Nephron progenitor cell (in vitro differentiated cells): ENCODE measurements at places on chromosomes 11 and 22.
A peak's percentile ranks its signal among the peaks of the same experiment; 100 is the strongest.

DNA sequence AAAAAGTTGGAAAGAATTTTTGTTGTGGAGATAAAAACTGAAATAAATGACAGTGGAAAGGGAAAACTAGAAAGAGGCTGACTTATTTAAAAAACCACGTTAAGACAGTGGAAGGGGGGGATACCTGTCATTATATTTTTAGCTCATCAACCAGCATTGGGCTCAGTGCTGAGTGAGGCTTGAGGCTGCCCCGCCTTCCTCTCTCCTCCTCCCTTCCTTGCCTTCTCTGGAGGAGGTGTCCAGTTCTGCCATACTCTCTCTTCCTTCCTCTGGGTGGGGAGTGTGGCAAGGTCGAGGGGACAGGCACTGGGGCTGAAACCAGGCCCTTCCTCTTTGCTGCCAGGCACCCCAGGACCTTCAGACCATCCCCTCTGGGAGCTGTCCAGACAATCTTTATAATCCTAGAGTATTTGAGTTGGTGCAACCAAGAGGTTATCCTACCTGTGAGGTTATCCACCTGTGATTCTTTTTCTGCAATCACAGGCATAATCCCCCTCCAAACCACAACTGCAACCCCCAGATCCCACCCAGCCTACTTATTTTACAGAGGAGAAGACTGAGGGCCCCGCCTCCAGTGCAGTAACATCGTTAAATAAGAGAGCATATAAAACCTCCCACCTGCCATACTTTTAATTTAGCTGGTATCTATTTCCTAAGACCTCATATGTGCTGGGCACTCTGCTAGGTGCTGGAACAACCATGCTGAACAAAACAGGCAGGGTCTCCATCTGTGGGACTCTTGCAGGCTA, 578.5 kb downstream of the BUD13 start:
- peak overlapping the region; percentile 8 for H3K27ac ChIP-seq
- no peaks in the 10 kb centered on the region for H3K36me3 ChIP-seq
- H3K4me1 ChIP-seq = peaks cover 87% of the 10 kb centered on the region
- peak overlapping the region; percentile 91 for H3K4me3 ChIP-seq
- H3K27me3 ChIP-seq = peaks cover 6% of the 10 kb centered on the region

DNA sequence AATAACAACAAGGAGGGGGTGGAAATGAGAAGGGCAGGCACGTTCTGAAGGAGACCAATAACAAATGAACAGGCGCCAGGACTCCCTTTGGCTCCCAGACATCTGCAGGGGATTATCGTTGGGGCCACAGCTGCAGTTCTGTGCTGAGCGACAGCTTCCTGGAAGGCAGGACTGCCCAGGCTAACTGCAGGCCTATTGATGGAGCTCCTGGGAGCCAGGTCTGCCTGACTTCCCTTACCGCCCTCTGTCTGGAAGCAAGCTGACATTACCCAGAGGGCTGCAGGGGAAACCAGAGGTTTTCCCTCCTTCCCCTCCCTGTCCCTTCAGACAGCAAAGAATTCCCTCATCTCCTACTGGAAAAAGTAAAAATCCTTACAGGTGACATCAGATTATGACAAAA, 5.0 kb downstream of the DRD2 start:
- H3K27ac ChIP-seq = no peak overlapping the region
- H3K4me3 ChIP-seq = no peak overlapping the region
- no peaks in the 10 kb centered on the region for H3K36me3 ChIP-seq
- H3K27me3 ChIP-seq = peaks cover 71% of the 10 kb centered on the region

- H3K4me1 ChIP-seq = peaks cover 58% of the 10 kb centered on the region
- H3K27me3 ChIP-seq = peaks cover 13% of the 10 kb centered on the region
- H3K36me3 ChIP-seq = no peaks in the 10 kb centered on the region
- peak overlapping the region; percentile 78 for H3K4me3 ChIP-seq
- DNase-seq = peak; percentile 65
Observed at GRCh38 chr11:46294365-46295309, 17.2 kb downstream of the CREB3L1 start.

DNA sequence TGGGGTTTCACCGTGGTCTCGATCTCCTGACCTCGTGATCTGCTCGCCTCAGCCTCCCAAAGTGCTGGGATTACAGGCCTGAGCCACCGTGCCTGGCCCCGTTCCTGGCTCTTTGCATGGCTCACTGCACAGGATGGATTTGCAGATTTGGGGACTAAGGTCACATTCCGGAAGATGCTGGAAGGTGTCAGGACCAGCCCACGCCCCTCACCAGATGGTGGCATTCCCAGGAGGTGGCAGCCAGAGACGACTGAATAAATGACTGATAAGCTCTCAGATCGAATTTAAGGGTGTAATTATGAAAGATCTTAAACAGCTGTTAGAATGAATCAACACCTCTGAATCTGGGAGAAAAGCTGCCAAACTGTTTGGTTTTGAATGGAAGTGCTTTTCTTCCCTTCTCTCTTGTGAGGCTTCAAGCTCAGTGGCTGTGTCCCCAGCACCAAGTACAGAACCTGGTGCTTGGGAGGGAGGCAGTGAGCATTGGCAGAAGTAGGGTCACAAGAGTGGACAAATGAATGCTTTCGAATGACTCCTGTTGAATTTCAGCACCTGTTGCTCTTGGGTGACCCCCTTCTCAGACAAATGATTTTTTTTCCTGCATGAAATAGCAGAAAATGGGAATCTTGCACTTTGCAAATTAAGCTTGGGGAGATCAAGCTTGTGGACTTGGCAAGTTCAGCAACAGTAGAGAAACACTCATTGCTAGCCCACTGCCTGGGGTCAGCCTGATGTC, 69.6 kb downstream of the KIAA1671 start:
- H3K36me3 ChIP-seq = peaks cover 27% of the 10 kb centered on the region
- DNase-seq = no peak

GRCh38 chr11:119320240-119320775, 3.4 kb upstream of the MCAM start:
- no peaks in the 10 kb centered on the region for H3K36me3 ChIP-seq
- peaks cover 64% of the 10 kb centered on the region for H3K4me1 ChIP-seq
- peak; percentile 70 for DNase-seq
- peak overlapping the region; percentile 61 for H3K4me3 ChIP-seq

GRCh38 chr11:97742717-97743116, 1278.0 kb upstream of the CNTN5 start:
- H3K4me3 ChIP-seq = no peak overlapping the region
- no peak overlapping the region for H3K27ac ChIP-seq

GRCh38 chr11:28529540-28530410, 421.6 kb downstream of the METTL15 start:
- peaks cover 31% of the 10 kb centered on the region for H3K36me3 ChIP-seq
- peaks cover 12% of the 10 kb centered on the region for H3K4me1 ChIP-seq
- H3K27me3 ChIP-seq = no peaks in the 10 kb centered on the region
- no peak overlapping the region for H3K4me3 ChIP-seq

DNA sequence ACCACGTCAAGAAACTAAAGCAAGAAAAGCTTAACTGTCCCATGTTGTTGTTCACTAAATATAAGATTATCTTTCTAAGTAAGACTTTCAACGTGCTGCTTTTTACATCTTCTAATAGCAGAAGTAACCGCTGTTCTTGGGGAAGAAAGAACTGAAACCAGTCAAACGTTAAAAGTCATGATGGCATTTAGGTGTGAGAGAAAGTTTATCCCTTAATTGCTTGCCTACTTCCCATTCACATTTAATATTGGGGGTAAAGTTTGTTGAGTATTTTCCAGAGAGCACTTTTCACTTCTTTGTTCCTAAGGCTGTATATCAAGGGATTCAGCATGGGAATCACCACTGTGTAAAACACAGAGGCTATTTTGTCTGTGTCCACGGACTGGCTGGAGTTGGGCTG, 970 bp downstream of the OR5B21 start:
- DNase-seq = no peak
- no peak overlapping the region for H3K27ac ChIP-seq
- peaks cover 24% of the 10 kb centered on the region for H3K27me3 ChIP-seq
- no peaks in the 10 kb centered on the region for H3K4me1 ChIP-seq

DNA sequence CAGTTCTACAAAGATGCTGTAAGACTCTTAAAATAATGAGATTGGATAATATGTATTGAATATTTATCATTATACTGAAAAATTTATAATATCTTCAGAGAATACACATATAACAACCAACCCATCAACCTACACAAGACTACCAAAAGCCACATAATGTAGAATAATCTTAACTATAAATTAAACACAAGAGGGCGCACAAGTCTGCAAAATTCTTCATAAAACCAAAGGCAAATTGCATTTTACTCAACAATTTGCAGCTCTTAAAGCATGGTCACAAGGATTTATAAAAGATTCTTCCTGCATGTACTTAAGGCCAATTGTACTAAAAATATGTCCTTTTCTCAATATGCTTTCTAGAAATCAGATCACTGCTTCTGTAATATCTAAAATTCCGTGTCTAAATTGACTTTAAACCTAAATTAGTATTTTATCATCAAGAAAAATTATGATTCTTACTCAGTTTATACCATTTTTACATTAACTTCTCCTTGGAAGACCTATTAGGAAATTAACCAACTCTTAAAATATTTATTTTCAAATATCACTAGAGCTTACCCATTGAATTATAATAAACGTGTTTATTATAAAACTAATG, 79.0 kb downstream of the TTC28 start:
- H3K27me3 ChIP-seq = no peaks in the 10 kb centered on the region
- H3K4me1 ChIP-seq = peaks cover 8% of the 10 kb centered on the region
- DNase-seq = no peak
- no peak overlapping the region for H3K4me3 ChIP-seq

DNA sequence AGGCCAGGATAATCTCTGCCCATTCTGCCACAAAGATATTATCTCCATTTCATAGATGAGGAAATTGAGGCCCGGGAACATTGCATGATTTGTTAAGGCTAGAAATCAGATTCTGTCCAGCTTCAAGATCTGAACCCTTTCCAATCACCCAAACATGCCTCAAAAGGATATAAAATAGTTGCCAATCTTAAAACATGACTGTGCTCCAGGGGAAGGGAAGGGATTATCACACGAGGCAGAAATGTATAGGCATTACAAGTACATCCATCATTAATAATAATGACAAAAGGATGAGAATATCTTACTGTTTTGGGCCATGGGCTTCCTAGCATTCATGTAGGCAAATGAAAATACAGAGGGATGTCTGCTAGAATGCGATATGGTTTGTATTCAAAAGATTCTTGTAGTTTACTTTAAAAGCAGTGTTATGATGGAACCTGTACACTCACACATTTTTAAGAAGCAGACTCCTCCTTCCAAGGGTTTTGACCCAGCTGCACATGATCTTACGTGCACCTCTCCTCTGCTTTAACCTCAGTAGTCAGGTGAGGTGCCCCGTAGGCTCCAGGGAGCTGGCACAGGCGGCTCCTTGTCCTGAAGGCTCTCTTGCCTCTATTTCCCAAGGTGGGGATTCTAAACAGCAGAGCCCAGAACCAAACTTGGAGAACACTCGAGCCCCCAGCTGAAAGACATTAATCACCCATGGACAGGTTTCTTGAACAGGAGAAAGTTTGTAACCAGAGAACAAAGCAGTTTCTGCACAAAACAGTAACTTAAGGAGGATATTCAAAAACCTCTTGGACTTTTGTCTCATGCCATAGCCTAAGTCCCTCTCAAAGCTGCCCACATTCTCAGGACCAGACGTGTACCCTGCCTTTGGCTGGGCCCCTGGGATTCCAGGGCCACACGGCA, 36.0 kb downstream of the PARVA start:
- peak overlapping the region; percentile 24 for H3K4me3 ChIP-seq
- DNase-seq = no peak
- H3K4me1 ChIP-seq = peaks cover 69% of the 10 kb centered on the region

- H3K36me3 ChIP-seq = no peaks in the 10 kb centered on the region
- no peak overlapping the region for H3K4me3 ChIP-seq
- DNase-seq = no peak
Observed at GRCh38 chr11:122743949-122744348, 88.4 kb downstream of the UBASH3B start.

- H3K4me3 ChIP-seq = no peak overlapping the region
- DNase-seq = no peak
- peaks cover 63% of the 10 kb centered on the region for H3K27me3 ChIP-seq
- peaks cover 15% of the 10 kb centered on the region for H3K4me1 ChIP-seq
- no peaks in the 10 kb centered on the region for H3K36me3 ChIP-seq
Observed at GRCh38 chr11:34178209-34178821, 72.9 kb downstream of the NAT10 start.

- no peak for DNase-seq
- no peak overlapping the region for H3K4me3 ChIP-seq
- peaks cover 5% of the 10 kb centered on the region for H3K27me3 ChIP-seq
- H3K27ac ChIP-seq = no peak overlapping the region
- no peaks in the 10 kb centered on the region for H3K4me1 ChIP-seq
Observed at GRCh38 chr11:20122131-20122530, 38.1 kb downstream of the DBX1 start.

- peaks cover 34% of the 10 kb centered on the region for H3K4me1 ChIP-seq
- H3K4me3 ChIP-seq = no peak overlapping the region
- H3K27me3 ChIP-seq = peaks cover 8% of the 10 kb centered on the region
- no peak for DNase-seq
- no peak overlapping the region for H3K27ac ChIP-seq
- H3K36me3 ChIP-seq = no peaks in the 10 kb centered on the region
Observed at GRCh38 chr22:44802071-44802700, 49.8 kb downstream of the ARHGAP8 start.
